Fibroblast of lung (primary cell): ENCODE measurements at places on chromosomes 7 and 10. TPM values are rescaled to one million over a fixed set of nuclear protein-coding genes. Genes with fewer than 3 reads are reported as not detected.
A peak's percentile ranks its signal among the peaks of the same experiment; 100 is the strongest.

- DNase-seq = peak; percentile 19
Measured at GRCh38 chr7:48933549-48934085, 9.3 kb downstream of the CDC14C start.

GRCh38 chr7:47375121-47375938, 206.6 kb downstream of the TNS3 start:
- DNase-seq = peak; percentile 84

H2BK1 gene
- not detected in 2 replicates for polyA plus RNA-seq

- DNase-seq = no peak
Measured at GRCh38 chr7:69770613-69771012, 172.3 kb downstream of the AUTS2 start.

GHRHR gene
- not detected in 2 replicates for polyA plus RNA-seq
